AG10803 (cell line): ENCODE measurements at places on chromosomes 6 and 20.
A peak's percentile ranks its signal among the peaks of the same experiment; 100 is the strongest.

DNA sequence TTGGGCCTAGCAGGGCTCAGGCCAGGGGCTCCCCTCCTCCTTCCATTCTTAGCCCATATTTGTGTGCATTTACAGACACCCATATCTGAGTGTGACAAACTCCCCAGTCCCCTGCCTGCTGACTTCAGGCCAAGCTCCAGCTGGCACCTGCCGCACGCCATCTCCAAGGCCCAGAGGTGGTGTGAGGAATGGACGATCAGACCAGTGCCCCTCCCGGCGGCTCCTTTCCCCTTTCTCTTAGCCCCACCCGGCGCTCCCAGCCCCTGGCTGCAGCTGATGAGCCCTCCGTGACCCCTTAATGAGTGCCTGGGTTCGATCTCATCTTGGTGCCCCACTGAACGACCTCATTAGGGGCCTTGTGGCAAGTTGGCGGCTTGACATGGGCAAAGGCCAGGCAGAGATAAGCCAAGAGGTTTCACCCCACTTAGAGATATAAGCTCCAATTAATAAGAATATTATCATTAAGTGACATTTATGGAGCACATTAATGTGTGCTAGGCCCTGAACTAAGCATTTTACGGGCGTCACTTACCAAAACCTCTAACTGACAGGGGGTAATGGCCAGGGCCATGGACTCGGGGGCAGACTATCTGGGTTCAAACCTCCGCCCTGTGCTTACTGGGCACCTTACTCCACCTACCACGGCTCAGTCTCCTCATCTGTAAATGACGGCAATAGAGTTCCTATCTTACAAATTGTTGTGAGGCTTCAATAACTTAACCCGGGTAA is 17.5 kb downstream of the ADA start:
- DNase-seq = no peak

DNA sequence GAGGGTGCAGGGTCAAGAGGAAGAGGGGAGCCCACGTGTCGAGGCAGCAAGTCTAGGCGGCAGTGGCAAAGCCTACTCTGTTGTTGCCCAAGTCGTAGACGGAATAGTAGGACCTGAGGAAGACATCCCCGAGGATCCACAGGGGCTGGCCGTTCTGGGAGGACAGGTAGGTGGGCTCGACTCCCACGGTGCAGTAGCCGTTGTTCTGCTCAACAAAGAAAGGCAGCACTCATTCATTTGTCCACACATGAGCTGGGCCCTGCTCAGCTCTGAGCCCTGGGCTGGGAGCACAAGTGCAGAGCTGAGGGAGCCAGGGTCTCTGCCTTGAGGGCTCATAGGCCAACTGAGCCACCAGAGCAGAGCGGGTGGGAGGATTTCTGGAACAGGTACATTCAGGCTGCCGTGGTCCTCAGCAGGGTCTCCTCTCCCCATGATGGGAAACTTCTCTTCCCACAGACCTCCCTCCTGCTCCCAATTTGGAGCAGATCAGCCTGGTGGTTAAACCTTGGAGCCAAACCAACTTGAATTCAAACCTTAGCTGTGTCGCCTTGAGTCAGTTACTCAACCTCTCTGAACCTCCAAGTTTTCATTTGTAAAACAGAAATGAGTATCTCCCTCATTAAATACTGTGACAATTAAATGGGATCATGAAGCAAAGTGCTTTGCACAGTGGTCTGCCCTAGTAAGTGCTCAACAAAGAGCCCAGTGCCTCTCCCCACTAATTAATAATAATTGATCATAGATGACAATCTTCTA is 1.6 kb upstream of the TFEB start:
- DNase-seq = no peak

DNA sequence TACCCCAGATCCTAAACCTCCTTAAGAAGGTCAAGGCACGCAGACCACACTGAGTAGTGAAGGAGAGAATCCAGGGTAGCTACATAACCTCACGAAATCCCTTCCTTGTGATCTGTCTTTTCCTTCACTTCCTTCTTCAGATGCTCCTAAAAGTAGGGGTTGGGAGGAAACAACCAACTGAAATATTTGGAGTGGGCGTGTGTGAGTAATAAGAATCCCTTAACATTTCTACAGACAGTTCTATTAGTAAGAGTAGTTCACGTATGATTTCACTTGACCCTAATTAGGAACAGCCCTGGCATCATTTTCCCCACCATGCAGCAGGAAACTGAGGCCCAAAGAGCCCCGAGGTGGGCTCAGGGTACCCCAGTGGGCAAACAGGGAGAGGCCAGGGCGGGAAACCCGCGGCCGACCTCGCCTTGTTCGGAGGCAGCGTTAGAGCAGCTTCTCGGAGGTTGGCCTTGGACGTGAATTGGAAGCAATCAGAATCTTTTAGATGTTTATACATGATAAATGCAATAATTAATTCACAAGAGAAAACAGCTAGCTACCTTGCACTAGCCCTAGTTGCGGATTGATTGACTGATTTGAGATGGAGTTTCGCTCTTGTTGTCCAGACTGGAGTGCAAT is 859 bp upstream of the RAE1 start:
- DNase-seq = peak; percentile 16

GRCh38 chr20:37424062-37424851 is 78.3 kb downstream of the SRC start:
- DNase-seq = no peak

DNA sequence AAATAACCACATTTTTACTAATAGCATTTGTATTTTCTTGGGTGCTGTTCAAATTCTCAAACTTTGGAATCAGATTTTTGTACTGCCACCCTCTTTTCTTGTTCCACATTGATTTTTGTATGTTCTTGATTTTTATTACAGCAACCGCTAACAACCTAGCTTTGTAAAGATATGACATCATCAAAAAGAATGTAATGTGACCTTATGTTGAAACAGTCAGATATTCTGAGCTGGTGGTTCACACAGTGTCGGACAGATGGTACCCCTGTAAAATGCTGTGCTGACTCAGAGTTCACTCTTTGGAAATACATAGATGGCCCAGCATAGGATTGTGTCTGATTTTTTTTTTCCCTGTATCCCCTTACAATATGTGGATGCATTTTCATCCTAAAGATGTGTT is 118.9 kb downstream of the QKI start:
- peak; percentile 92 for DNase-seq
